ENCODE measurements at places on chromosomes 4 and X.

GRCh38 chr4:76690011-76690905 is 207.7 kb downstream of the SOWAHB start:
- DNase-seq: no peak

DNA sequence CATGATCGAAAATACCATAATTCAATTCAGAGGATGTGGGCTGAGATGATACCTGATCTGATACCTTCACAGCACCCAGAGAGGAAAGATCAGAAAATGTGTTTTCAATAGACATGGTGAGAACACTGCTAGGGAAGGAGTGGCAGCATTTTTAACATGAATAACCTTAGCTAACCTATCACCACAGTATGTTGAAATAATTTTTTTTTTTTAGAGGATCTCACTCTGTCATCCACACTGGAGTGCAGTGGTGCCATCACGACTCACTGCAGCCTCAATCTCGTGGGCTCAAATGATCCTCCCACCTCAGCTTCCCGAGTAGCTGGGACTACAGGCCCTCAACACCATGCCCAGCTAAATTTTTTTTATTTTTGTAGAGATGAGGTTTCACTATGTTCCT is 90.5 kb upstream of the RAPGEF2 start:
- no peak for DNase-seq

- no peak for DNase-seq
Observed at GRCh38 chr4:86895692-86896488, 3.7 kb upstream of the C4orf36 start.

DNA sequence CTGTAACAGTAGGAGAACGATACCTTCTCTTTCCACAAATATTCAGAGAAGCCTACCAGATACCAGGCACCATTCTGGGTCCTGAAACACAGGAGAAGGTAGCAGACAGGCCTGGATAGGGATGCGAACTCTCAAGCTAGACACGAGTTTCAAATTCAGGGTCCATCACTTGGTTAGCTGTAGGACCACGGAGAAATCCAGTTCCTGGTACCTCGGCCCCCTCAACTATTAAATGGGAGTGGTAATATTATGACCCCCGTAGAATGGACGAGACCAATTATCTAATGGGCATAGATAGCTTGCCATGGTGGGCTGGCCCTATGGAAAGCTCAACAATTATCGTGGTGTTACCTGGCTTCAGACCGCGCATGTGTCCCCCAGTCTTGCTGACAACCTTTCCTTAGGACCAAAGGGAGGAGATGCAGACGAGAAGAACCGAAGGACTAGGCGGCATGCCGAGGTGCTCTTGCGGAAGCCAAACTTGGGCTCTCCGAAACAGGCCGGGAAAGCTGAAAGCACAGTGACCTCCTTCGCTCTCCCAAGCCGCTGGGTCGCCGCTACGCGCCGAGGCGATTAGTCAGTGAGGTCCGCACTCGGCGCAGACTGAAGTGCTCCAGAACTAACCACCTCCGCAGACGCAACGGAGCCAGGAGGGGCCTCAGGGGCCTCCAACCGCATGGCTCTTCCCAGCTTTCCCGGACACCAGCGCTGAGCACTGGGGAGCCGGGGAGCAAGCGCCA is 19.6 kb downstream of the NKX3-2 start:
- no peak for DNase-seq
